ACHN (cell line): ENCODE measurements at places on chromosomes 5 and 9.

DNA sequence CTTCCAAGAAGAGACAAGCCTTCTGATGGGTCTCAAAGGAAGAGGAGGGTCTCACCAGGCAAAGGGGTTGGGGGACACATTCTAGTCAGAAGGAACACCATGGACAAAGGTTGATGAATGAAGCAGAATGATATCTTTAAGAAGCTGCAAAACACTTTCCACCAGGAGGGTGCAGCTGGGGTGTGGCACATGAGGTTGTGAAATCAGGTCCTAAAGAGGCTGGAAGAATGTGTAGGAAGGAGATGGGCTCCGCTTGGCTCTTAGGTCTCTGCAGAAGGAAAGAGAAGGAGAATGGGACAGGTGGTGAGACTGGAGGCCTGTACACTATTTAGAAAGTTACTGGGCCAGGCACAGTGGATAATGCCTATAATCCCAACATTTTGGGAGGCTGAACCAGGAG lies 328.6 kb downstream of the PDE4D start:
- no peak for DNase-seq

DNA sequence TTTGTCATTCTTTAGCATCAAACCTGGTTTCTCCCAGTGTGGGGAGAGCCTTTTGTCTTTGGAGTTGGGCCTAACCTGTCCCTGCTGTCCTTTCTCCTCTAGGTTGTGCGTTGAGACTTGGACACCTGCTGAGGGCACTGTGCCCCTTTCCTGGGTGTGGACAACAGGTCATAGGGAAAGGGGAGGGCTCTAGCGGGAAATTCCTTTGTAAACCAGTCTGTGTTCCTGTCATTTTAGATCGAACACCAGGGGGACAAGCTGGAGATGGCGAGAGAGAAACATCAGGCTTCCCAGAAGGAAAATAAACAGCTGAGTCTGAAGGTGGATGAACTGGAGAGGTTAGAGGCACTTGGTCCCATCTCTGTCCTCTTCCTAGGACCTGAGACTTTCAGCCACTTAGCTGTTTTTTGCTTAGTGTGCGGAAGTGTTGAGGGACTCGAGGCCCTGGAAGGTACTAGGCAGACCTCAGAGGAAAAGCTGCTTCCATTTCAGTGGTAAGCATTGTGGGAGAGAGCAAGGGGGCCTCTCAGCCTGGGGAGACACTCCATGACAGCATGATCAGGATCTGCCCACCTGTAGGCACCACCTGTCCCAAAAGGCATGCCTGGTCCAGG lies 8.6 kb upstream of the GLE1 start:
- no peak for DNase-seq

DNA sequence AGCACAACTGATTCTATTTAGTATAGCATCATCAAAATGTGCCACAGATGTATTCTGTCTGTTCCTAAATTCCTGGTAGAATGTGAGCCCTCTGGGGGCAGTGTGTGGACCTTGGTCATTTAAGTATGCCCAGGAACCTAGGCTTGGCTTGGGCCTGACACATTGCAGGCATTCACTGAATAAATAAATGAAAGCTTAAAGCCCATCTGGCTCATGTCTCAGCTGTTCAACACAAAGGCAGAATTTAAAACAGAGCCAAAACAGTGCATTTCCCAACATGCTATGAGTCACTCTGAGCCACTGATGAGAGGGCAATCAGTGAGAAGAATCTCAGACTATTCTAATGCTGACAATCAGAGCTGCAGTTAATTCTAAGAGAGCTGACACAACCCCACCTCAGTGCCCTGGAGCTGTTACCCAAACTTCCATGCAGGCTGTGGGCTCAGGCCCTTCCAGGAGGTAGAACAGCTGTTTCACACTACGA lies 8.1 kb downstream of the FAM193B start:
- DNase-seq = peak; percentile 37

DNA sequence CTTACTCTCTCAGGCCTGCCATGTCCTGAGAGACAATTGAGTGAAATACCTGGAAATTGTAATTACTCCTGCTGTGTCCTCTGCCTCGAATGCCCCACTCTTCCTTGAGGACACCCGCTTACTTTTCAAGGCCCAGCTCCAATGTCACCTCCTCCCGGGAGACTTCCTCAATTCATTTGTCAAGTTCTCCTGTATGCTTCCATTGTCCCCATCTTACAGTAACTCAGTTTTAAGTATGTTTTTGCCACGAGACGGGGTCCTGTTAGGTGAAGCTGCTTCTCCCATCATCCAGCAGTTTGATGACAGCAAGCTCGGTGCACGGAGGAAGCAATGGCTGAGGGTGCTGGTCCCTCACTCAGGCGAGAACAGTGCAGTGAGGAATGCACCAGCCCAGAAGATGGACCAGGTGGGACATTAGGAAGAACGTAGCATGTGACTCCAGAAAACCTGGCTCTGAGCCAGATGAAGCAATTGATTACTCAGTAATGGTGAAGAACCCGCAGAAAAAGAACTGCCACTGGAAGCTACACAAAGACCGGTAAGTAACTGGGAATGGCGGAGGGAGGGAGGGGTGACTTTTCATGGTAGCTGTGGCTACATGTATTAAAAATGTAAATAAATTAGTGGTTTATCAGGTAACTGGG lies 274.8 kb downstream of the DENND1A start:
- no peak for DNase-seq

GRCh38 chr5:178325679-178326373 lies 93.2 kb upstream of the PHYKPL start:
- no peak for DNase-seq

GRCh38 chr5:180126716-180127681 lies 55.4 kb upstream of the RNF130 start:
- peak; percentile 19 for DNase-seq

DNA sequence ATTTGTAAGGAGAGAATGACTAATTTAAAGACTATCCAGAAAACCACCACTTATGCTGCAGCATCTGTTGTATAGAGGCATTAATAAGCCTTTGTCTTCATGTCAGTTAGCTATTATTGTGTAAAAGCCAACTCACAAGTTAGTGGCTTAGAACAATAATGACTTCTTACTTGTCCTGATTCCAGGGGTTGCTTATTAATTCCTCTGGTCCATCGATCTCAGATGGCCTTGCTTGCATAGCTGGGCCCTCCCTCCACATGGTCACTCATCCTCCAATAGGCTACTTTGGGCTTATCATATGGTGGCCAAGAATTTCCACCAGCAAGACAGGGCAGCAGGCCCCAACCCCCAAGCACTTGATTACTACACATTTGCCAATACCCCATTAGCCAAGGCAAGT lies 44.5 kb upstream of the STK32A start:
- DNase-seq = no peak

DNA sequence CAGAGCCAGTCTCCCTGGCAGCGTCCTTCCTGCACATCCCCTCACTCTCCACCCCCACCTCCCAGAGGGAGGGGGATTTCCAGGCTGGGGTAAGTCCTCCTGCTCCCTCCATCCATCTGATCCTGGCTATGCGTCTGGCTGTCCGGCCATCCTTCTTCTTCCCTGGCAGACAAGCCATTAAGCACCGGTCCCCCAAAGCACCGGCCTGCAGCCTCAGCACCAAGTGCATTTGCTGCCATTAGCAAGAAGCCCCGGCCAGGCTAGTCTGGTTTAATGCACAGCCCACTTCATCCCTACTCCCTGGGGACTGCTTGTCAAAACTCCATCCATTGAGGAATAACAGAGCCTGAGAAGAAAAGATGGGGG lies 208.7 kb upstream of the IER5L start:
- DNase-seq = no peak

DNA sequence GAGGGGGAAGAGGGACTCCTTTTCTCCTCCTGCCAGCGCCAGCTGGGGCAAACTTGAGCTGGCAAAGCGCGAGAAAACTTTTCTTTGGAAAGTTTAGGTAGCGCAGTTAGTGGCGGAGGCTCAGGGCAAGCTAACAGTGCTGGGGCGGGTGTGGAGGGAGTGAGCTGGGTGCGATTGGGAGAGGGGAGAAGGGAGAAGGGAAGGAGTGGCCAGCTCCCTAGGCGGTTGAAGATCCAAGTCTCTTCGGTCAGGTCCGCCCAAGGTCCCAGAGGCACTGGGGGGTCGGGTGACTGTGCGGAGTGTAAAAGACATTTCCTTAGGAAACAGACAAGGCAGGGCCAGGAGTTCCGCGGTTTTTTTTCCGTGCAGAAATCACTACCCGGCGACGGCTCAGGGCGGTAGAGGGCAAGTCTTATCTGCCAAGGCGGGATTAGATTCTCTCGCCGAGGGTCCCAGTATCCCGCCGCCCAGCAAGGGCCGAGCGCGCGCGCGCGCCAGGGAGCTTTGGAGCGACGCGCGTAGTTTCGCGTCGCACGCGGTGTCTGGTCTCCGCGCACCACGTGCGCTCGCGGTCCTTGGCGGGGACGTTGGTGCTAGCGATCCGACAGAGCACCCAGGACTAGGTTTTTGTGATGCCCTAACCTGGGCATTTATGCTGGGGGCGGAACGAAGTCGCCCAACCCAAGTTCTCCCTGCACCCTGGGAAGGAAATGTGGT lies 33.6 kb upstream of the NFIB start:
- peak; percentile 60 for DNase-seq

- no peak for DNase-seq
These were observed 75.1 kb downstream of the KCNT1 start for GRCh38 chr9:135776893-135777622.

DNA sequence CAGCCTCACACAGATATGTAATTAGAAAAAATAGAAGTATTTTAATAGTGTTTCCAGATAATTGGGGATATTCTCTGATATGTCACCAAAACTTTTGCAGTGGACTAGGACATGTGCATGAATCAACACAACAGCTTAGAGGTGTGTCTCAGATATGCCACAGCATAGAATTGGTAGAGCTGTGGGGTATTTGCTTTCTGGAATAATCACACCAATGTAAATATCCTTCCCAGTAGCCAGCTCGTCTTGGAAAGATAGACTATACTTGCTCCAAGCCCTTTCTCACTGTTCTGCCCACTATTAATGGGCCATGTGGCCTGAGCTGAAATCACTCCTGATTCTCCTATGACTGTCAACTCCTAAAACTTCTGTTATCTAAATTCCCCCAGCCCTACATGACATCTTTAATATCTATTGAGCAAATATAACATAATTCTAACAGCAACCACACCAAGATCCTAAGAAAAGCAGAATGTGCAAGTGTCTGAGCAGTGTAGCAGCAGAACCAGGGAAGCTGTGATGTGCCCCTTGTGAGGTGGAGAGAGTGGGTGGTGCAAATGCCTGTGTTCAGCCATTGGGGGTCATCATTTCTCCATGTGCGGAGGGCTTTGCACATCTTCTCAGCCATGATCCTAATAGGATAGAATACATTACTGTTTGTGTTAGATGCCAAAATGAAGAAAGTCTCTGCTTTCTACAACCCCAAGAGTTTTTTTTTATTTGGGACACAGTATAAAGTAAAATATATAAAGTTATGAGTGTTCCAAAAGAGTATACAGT lies 65.0 kb downstream of the MELK start:
- DNase-seq = no peak

- no peak for DNase-seq
These were observed 634.5 kb downstream of the NR2F1-AS1 start for GRCh38 chr5:92946546-92946945.

DNA sequence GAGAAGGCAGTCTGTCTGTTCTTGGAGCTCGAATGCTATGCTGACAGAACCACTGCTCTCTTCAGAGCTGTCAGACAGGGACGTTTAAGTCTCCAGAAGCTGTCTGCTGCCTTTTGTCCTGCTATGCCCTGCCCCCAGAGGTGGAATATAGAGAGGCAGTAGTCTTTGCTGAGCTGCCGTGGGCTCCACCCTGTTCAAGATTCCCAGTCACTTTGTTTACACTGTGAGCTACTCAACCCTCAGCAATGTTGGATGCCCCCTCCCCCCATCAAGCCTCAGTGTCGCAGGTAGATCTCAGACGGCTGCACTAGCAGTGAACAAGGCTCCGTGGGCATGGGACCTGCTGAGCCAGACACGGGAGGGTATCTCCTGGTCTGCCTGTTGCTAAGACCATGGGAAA lies 344.2 kb downstream of the TMEM161B start:
- DNase-seq = no peak

DNA sequence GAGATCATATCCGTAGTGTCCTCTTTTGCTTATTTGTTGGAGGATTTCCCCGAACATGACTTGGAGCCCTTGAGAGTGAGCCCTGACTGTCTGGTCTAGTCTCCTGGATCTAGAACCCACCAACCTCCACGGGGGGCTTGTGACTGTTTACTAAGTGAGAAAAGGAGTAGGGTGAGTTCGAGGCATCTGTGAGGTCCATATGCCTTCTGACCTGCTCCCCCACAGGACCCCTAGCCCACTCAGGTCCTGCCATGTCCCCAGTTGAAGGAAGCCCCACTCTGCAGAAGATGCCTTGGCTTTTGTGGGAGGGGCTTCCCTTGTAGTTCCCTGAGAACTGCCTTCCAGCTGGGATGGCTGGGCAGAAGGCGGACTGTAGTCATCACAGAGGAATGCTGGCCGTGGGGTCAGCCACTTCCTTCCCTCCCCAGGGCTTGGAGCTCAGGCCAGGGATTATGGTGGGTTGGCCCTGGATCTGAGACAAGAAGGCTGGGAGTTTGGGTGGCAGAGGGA lies 7.0 kb upstream of the IRF1 start:
- DNase-seq = peak; percentile 94

GRCh38 chr5:73591698-73592501 lies 26.4 kb downstream of the UTP15 start:
- DNase-seq = peak; percentile 26

GRCh38 chr9:97480174-97480573 lies 21.3 kb upstream of the TMOD1 start:
- DNase-seq = no peak

DNA sequence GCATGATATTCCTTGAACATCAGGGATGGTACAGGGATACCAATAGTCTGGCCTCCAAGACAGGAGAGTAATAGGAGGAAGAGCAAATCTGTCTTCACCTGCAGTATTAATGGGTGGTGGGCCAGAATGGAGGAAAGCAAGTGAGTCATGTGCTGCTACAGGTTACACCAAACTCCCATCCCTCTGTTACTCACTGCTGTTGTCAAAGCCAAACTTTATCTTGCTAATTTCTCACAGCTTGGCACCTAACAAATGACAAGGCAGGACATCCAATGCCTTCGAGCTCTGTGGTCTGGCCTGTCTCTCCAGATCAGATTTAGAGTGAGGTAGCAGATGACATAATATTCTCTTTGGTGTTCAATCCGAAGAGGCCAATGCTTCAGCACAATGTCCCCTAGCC lies 26.8 kb downstream of the PLAC8L1 start:
- DNase-seq = no peak

- no peak for DNase-seq
These were observed 116.2 kb downstream of the CDK5RAP2 start for GRCh38 chr9:120463765-120464164.

DNA sequence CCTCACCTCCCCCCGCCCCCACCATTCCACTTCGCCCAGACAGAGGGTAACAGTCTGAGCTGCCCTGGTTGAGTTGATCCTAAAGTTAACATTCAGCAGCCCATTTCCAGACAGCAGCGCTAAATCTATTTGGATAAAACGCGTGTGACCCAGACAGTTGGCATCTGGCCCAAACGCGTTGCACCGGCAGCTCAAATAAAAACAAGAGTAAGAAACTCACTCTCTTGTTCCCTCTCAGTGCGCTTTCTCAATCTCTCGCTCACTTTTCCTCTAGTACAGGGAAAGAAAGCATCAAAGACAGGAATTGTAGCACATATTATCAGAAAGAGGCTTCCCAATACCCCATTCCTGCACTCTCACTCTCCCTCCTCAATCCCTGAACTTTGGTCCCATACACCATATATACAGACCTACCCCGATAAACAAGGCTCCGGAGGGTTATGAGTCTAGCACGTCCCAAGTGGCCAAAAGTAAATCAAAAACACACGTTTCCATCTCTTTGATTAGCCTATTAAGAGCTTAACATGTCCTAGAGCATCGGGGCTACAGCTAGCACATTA lies 1.3 kb downstream of the ADAMTS6 start:
- peak; percentile 70 for DNase-seq

- DNase-seq = peak; percentile 48
These were observed 58.6 kb downstream of the STARD4 start for GRCh38 chr5:111453747-111454146.
